ENCODE measurements at places on chromosomes 12 and 14.

DNA sequence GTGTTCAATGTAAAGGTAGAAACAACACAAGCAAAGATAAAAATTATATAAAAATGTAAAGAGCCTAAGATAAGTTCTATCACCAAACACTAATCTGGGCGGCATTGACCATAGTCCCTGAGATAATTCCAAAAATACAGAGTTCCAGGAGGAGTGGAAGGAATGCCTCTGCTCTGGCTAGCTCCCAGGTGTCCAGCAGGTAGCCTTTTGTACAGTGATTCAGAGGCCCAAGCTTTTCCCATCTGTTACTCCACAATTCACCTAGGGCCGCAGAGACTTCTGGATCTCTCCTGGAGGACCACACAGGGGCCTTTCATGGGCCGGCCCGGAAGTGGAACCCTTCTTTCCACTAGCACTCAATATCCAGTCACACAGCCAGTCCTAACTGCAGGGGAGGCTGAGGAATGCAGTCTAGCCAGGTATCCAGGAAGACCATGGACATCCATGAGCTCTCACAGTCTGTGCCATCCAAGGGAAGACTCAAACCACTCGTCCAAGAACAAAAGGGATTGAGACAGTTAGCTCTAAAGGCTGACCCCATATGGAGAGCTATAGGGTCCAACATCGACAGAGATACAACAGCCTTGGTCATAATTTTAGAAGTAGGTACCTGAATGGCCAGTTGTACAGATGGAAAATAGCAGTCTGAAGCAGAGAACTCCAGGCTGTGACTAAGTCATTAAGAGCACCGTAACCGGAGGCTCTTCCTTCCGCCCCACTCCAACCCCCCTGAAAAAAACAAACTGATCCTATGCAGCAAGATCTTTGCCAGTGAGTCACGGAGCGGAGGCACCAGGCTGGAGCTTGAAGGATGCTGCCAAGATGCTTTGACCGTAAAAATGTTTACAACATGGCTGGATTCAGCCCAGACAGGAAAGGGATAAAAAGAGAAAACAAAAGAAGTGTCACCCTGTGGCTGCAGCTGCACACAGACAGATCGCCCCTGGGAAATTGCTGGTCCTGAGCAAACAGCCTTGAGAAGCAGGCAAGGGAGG lies 204.8 kb downstream of the NUAK1 start:
- no peak for DNase-seq

DNA sequence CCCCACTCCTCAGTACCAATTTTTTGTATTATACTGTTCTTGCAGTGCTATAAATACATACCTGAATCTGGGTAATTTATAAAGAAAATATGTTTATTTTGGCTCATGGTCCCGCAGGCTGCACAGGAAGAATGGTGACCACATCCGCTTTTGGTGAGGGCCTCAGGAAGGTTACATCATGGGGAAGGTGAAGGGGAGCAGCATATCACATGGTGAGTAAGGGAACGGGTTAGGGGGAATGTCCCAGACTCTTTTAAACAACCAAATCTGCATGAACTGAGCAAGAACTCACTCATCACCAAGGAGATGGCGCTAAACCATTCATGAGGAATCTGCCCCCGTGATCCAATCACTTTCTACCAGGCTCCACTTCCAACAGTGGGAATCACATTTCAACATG lies 40.0 kb downstream of the OSBPL8 start:
- DNase-seq = no peak

DNA sequence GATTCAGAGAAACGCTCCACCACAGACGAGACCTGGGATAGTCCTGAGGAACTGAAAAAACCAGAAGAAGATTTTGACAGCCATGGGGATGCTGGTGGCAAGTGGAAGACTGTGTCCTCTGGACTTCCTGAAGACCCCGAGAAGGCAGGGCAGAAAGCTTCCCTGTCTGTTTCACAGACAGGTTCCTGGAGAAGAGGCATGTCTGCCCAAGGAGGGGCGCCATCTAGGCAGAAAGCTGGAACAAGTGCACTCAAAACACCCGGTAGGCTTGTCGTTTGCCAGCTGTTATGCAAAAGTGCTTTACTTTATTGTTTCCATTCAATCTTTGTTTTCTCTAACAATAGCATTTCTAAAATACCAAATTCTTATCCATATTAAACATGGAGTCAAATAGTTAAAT lies 287.3 kb downstream of the NAV3 start:
- no peak for DNase-seq

GRCh38 chr12:56645201-56645716 lies 525 bp downstream of the ATP5F1B start:
- no peak for DNase-seq

- DNase-seq = no peak
These were observed 151.8 kb upstream of the HMGA2 start for GRCh38 chr12:65672441-65672840.

All from activated CD4-positive, alpha-beta T cell treated with anti-CD3 and anti-CD28 coated beads, Interleukin-2, amount 50 U/mL, for 4 hours (primary cell).